Epithelial cell of proximal tubule (primary cell): ENCODE measurements at places on chromosomes 4 and X.
A peak's percentile ranks its signal among the peaks of the same experiment; 100 is the strongest.

DNA sequence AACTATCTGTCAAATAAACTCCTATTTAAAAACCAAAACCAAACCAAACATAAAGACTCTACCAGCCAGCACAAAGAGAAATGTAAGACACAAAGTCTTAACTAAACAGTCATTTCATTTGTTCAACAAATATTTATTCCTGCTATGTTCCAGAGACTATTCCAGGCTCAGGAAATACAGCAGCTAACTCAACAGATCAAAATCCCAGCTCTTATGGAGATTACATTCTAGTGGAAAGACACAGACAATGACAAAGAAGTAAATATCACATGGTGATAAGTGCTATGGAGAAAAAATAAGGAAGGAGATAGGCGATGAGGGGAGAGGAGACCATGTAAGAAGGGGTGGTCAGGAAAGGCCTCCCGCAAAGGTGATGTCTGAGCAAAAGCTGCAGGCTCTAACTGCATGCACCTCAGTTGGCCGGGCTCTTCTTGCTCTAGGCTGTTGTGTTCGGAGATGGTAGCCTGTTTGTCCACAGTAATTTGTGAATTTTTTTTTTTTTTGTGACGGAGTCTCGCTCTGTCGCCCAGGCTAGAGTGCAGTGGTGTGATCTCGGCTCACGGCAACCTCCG lies 15.1 kb downstream of the PPEF1 start:
- no peak for DNase-seq

DNA sequence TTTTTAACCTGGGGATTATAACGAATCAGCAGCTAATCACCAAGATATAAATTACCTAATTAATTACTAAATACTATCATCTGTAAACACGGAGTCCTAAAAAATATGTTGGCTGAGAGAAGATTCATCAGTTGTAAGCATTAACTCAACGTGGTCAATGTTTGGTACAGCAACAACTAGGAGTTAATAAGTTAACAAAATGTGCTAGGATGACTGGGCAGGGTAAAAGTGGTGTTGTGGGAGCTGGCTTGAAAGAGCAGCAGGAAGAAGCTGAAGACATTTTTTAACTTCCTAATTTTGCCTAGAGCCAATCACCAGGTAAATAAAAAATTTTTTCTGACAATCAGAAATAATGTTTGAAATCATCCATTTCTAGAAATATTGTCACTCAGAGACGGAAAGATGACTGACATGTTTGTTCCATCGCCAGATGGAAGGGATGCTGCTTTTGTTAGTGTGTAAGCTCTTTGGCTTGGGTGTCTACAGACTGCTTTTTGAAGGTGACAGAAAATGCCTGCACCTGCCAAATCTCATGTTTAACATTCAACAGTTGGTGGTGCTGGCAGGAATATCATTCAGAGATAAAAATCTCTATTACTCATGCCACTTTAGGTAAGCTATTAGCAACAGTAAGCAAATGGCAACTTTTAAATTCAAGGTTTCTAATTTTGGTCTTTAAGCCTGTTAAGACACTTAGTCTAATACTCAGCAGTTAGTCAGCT lies 1126.9 kb downstream of the STPG2 start:
- peak; percentile 35 for DNase-seq

- no peak for DNase-seq
Measured at GRCh38 chr4:102037566-102037965, 247.0 kb downstream of the BANK1 start.

- no peak for DNase-seq
Measured at GRCh38 chrX:148500423-148501385, at the start of gene AFF2. TSS of gene AFF2 (plus strand) at chrX:148500617. CDS start at chrX:148501098, 481 bp downstream.

DNA sequence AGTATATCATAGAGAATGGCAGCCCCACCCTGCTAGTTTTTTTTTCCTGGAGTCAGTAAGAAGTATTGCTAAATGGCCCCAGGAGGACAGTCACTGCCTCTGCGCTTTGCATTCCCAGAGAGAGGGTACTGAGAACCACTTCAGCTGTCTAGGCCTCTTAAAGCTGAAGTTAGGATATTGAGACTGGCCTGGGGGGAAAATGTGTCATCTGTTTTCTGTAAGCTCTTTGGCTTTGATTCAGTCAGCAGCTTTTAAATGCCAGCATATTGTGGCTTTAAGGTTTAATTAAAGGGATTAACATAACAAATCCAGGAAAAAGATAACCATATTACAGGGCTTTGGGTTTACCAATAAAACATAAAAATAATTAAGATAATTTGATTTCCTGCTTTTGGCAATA lies 852.0 kb downstream of the PCDH18 start:
- DNase-seq = no peak
